ENCODE measurements at places on chromosomes 11 and 22. TPM values are rescaled to one million over a fixed set of nuclear protein-coding genes. Genes with fewer than 3 reads are reported as not detected.

CKAP5 gene
- 65.5 TPM for total RNA-seq

GAL gene
- total RNA-seq = not detected

C11orf71 gene
- total RNA-seq = 9.3 TPM

TMEM109 gene
- total RNA-seq = 34.0 TPM

MUC5AC gene
- total RNA-seq = not detected

ROBO4 gene
- 23.3 TPM for total RNA-seq

MMP11 gene
- total RNA-seq = 10.8 TPM

DUSP8 gene
- total RNA-seq = 4.5 TPM

DNA sequence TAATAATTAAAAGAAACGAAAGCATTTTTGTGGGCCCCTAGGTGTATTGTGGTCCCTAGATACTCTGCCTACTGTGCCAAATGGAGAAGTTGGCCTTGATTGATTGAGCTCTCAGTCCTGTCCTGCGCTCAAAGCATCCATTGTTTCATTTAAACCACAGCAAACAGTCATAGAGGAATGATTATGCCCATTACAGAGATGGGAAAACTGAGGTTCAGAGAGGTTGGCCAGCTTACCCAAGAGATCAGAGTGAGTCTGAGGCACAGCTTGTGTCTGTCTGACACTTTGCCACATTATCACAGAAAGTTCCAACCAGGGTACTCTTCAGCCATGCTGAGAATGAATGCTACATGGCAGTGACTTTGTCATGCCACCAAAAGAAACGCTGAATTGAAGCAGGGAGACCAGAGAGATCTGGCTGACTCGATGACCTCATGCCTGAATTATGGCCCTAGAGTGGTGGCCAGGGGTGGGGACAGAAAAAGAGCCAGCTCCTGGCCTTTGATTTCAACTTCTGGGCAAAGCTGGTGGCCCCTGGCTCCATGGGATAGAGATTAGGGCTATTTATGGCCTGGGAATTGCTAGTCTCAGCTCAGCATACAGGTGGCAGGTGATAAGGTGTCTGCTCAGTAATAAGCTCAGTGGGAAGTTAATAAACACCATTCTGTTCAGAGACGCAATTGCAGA is 180.5 kb downstream of the MIAT start:
- no peak for DNase-seq

DNA sequence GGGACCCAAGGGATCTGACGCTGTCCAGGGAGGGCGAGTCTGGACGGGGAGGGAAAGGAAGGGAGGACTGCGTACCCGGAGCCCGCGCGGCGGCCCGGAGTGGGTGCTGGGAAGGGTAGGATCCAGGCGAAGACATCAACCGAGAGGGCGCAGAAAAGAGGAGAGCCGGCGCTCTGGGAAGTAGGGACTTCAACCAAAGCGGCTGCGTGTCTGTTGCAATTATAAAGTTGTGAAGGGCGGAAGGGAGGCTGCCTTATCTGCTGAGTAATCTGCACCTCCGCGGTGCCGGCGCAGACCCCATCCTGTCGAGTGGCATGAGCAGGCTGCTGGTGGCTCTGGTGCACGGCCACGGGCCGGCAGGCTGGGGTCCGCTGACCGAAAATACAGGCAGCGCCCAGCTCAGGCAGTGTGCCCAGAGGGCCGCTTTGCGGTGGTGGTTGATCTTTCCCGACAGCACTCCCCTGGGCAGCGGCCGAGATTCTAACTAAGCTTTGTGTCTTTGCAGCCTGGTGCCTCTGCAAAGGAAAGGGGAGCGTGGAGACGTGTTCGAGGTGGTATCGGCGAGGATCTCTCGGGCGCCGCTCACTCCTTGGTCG is 978 bp downstream of the C11orf87 start:
- peak; percentile 31 for DNase-seq

GRCh38 chr11:27616711-27617110 is 83.5 kb downstream of the BDNF start:
- no peak for DNase-seq

- no peak for DNase-seq
These were observed 9.5 kb downstream of the GTPBP1 start for GRCh38 chr22:38715176-38715764.

GRCh38 chr22:46289244-46289891 is 7.3 kb upstream of the GTSE1 start:
- DNase-seq = no peak

DNA sequence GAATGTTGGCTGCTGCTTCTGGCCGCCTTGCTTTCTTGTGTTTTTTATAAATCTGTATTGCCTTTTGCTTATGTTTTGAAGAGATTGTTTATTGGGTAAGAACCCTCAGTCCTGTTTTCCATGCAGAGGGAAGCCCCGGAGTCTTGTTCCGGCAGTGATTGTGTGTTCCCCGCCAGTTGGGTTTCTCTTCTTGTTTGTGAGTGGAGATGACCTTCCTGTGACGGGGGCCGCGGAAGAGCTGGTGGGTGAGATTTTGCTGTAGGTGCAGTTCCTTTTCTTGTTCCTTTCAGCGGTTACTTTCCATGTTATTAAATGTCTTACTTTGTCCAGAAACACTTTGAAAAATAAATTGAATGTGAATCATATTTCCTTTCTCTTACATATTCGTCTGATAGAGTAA is 8.3 kb downstream of the TBC1D22A start:
- no peak for DNase-seq

DNA sequence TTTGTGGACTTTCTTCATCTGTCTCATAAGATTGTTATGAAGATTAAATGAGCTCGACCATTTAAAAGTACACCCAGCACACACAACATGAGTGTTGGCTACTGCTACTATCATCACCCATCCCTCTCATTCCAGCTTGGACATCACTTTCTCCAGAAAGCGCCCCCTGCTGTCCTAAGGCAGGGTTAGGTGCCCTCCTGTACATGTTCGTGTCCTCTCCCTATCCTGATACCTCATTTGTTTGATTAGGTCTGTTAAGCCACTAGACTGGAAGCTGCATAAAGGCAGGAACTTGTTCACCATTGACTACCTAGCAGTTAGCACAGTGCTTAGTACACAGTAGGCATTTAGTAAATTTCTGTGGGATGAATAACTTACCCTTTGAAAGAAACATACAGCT is 85.5 kb downstream of the ENTHD1 start:
- no peak for DNase-seq

- no peak for DNase-seq
These were observed 19.7 kb downstream of the MYO7A start for GRCh38 chr11:77147668-77148321.

GRCh38 chr11:122333467-122333866 is 217.5 kb upstream of the BLID start:
- DNase-seq = no peak

DNA sequence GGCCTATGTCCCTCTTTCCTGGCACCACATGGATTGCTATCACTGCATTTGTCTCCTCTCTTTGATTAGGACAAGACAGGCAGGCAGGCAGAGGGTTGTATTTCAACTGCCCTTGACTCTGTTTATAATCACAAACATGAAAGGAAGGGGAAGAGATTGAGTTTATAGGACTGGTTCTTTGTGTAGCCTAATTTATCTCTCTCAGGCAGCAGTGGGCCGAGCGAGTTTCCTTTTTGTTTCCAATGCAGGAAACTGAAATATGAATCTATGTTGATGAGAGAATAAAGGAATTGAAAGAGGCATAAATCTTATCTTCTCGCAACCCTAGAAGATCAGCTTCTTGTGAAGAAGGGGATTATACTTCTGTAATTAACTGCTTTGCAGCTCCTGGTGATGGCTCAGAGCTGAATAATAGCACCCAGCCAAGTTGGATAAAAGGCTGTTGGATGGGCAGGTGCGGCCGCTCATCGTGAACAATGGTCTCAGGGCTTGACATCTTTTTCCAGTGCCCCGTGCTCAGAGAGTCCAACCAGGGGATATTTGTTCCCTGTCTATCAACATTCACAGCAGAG is 80.6 kb upstream of the SYT13 start:
- no peak for DNase-seq

DNA sequence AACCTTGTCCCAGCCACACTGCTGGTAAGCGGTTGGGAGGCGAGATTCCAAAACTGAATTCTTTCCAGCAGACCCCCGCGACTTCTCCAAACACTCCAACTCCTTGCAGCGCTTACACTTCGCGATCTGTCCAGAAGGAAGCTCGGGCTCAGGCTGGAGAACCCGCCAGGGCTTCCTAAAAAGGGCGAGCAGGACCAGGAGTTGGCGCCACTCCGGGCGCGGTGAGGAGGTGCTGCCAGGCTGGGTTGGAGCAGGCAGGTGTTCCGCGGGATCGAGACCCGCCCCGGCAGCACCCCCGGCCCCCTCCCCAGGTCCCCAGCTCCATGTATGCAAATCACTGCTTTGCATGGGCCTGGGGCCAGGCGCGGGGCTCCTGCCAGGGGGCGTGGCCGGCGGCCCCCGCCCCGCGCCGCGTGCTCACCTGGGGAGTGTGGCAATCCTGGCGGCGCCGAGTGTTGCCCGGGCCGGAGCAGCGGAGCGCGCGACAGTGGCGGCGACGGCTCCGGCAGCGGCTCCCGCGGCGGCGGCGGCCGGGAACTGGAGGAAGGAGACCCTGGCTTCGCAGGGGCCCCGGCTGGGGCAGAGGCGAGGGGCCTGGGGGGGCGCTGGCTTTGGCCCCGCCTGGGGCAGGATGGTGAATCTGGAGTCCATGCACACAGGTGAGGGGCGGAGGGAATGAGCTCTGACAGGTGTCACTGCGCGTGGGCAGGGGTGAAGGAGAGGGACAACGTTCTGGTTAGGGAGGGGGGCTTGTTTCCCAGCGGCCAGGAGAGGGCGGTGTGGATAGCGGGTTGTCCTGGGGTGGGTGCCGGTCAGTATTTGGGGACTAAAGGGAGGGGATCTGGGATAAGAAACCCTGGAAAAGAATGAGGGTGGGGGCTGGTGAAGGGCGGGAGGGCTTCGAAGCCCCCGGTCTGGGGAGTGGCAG is at the start of gene POU2F3:
Gene POU2F3 (plus strand): TSS at position 428 of the 928 bp plus-strand sequence. CDS start 204 bp downstream, at position 632.
- no peak for DNase-seq

DNA sequence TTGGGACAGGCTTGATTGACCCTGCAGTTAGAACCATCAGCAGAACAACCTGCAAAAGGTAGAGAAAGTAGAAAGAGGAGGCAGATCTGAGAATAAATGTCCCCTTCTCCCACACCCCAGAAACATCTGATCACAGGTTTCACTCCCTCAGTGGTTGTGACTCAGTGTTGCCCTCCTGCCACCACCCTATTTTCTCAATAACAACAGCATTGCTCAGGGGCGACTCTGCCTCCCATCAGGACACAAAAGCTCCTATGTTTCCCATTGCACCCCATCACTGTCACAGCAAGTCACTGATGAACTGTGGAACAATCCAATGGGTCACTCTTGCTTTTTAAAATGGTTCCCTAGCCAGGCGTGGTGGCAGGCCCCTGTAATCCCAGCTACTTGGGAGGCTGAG is 110.2 kb downstream of the RASSF10 start:
- DNase-seq = no peak

DNA sequence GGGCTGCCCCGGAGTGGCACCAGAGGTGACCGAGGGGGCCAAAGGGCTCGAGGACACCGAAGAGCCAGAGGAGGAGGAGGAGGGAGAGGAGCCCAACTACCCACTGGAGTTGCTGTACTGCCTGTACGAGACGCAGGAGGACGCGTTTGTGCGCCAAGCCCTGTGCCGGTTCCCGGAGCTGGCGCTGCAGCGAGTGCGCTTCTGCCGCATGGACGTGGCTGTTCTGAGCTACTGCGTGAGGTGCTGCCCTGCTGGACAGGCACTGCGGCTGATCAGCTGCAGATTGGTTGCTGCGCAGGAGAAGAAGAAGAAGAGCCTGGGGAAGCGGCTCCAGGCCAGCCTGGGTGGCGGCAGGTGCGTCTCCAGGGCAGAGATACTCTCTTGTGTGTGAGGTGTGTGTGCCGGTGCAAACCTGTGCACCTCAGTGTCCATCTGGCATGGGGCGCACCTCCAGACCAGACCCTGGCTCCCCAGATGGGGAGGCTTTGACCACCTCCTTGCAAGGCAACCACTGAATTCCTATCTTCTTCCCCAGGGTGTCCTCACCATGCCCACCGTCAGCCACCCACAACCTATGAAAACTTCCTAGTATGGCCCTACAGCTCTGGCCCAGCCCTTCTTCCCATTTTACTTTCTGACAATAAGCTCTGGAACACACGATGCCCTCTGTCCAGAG is 3.4 kb downstream of the NLRP6 start:
- DNase-seq = no peak

Data from tongue (tissue), 3 donors.